ENCODE measurements at places on chromosomes 2 and 18.

DNA sequence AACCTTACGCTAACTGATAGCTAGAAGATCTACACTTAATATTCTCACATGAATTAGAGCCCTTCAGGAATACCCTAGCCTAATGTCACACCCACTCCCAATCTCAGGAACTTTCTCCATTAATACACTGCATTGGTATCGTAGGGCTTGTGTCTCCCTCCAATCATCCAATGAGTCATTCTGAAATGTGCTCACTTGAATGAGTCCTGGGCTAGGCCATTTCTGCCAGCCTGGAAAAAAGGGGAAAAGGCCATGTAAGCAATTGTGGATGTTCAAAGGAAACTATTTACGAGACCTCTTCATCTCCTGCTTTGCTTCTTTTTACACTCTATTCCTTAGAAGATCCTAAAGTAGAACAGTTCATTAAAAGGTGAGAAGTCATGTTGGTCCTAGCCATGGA, 18.8 kb downstream of the ZEB2 start:
- DNase-seq = no peak

DNA sequence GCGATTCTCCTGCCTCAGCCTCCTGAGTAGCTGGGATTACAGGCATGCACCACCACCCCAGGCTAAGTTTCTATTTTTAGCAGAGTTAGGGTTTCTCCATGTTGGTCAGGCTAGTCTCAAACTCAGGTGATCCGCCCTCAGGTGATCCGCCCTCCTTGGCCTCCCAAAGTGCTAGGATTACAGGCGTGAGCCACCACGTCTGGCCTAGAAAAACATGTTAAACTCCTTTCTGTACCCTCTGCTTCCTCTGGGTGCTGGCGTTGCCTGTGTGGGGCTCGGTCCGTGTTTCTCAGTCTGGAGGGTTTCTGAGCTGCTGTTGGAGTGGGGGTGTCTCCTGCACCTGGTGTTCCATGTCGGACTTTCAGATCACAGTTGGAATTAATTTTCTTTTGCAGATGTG, 17.9 kb downstream of the LDLRAD4 start:
- DNase-seq = no peak

GRCh38 chr2:16665748-16666448, at the start of gene CYRIA:
Gene CYRIA, minus strand, starts transcription at chr2:16665834. Its CDS starts 77,715 bp downstream, at chr2:16588119.
- peak; percentile 76 for DNase-seq

DNA sequence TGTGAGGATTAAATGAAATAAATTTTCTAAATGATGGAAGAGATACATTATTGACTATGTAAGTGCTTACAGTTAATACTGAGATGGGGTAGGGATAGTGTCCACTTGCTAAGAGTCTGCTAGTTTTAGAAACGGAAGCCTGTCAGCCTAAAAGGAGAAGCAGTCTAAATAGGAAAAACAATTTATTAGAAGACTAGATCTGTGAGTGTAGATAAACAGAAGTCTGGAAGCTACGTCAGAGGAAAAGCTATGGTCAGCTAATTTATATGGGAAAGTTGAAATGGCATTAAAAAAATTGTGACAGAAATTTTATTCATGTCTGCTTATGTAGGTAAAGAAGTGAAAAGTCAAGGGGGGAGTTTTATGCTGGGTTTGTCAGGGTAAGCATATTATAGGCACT, 1338.4 kb upstream of the CHAC2 start:
- DNase-seq = peak; percentile 7

DNA sequence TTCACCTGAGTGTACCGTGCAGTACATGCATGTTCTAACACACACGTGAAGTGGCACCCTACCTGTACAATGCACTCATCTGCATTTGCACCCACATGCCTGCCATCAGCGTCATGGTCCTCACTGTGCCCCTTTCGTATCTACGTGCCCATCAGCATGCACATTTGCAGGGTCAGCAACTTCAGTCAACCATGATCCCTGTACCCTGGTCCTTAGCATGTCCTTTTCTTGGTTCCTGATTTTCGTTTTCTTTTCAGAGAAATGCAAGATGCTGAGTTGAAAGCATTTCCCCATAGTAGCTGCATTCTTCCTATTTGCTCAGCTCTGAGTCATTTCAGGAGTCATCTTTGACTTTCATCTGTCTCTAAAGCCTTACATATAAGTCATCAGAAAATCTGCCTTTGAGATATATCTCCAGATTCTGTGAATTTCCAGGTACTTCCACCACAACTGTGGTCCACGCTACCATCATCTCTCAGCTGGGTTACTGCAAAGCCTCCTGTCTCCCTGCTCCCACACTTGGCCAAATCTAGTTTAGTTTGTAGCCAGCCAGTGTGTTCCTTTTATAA, 14.7 kb upstream of the PUM2 start:
- DNase-seq = no peak

- peak; percentile 56 for DNase-seq
Observed at GRCh38 chr2:62229082-62229605, 33.2 kb downstream of the B3GNT2 start.

- DNase-seq = no peak
Observed at GRCh38 chr18:36141576-36141975, 11.9 kb downstream of the ELP2 start.

- DNase-seq = peak; percentile 85
Observed at GRCh38 chr2:9170458-9171130, 36.0 kb upstream of the ASAP2 start.

DNA sequence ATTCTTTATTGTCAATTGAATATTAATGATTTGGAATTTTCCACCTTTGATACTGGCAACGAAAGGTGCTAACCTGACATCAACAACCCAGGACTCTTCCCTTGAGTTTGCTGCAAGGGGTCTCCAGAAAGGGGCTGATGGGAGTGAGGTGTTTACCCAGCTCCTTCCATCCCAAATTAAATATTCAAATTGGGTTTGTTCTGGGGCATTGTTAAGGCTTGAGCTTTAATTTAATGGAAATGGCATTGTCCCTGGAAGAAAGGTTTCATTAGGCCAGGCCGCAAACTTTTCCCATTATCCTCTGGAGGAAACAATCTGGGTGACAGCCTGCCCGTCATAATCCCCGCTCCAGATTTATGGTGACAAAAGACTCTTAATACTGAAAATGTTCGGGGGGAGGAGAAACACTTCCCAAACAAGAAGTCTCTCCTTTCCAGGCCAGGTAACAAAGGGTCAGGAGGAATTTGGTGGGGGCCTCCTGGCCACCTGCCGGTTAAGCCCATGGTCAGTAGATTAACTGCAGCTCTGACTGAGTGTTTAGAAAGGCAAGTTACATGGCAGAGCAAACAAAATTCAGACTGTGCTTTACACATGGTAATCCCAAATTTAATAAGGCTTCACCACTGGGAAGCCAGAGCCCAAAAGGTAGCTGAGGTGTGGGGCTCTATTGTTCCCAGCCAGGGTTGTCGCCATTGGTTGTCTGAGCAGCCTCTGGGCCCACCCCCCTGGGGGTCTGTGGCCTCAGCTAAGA, 151.4 kb upstream of the SIX3 start:
- DNase-seq = no peak

GRCh38 chr2:30509716-30510115, 62.7 kb downstream of the LCLAT1 start:
- no peak for DNase-seq

GRCh38 chr2:133885847-133886246, 317.6 kb upstream of the NCKAP5 start:
- DNase-seq = no peak

DNA sequence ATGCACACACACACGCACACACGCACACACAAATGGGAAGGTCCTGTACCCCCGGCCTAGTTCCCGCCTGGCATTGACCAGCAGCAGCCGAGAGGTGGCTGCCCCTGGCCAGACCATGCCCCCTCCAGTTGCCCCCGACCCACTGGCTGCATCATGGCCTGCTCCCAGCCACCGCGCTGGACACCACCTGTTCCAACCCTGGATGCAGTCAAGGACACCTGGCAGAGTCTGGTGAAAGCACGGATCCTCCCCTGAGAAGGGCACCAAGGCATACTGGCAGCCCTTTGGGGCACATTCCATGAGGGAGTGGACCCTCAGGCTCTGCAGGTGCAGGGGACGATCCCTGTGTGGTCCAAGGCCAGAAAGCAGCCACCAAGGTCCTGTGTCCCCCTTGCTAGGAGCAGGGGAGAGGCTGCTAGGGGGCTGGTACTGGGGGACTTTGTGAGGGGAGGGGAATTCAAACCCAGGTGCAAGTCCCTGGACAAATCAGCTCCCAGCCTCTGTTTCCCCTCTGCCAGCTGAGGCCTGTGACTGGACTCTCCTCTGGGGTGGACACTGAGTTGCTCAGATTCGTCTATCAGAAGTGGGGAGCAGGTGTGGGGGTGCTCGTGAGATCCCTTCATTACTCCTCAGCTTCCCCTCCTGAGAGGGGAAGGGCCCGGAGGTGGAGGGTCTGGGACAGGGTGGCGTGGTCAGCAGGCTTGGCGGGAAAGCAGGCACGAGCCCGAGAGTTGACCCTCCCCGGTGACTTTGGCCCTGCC, 3.5 kb downstream of the ESPNL start:
- no peak for DNase-seq

DNA sequence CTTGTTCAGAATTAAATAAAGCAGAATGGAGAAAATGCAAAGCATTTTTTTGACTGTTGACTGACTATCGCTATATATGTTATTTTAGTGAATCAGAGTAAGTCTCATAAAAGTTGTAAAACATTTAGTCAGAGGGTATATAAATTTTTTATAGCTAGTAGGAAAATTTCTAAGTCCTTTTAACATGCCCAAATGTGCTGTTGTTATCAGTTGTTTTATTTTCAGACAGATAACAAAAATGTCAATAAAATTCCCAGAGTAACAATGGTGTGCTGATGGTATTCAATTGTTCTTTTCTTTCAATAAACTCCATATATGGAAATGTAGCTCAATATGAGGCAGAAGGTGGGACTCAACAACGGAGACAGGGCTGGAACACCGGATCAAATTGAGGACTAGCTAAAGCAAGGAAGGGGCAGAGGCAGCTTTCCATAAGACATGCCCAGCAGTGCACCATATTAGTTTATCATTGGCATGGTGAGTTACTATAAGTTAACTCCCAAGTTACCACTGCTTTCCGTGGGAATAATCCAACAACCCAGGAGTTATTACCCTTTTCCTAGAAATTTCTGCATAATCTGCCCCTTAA, 26.6 kb downstream of the GULP1 start:
- no peak for DNase-seq

DNA sequence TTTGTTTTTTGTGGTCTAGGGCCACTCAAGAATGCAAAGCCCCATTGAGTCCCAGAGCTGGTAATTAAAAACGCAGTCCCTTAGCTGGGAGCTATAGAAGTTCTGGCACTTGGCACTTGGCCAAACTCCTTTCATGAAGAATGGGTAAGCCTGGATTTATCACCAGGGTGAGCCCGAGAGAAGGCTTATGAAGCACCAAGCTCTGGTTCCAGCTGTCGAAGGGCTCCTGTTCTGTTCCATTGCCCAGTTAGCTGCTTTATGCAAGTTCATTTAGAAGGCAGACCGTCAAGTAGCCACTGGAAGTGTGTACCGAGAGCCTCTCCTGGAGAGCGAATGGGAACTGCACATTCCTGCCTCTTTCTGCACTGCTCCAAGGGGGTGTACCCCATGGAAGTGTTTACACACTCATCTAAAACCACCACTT, 14.2 kb downstream of the ECEL1 start:
- DNase-seq = peak; percentile 14

- DNase-seq = no peak
Observed at GRCh38 chr2:127358044-127358443, 29.7 kb downstream of the MAP3K2 start.

DNA sequence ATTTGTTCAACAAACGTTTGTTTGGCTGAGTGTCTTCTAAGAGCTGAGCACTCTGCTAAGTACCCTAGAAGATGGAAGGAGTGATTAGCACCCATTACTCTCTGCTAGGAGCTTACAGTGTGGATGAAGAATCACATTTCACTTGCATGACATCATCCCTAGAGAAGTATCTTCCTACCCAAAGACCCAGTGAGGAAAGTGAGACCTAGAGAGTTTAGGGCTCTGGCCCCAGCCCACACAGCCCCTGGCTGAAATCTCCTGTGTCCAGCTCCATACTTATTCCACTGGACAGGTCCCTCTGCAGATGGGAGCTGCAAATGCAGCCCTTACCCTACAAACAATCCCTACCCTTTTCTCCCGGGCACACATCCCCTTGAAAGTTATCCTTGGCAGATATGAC, 26.8 kb upstream of the EPAS1 start:
- no peak for DNase-seq

DNA sequence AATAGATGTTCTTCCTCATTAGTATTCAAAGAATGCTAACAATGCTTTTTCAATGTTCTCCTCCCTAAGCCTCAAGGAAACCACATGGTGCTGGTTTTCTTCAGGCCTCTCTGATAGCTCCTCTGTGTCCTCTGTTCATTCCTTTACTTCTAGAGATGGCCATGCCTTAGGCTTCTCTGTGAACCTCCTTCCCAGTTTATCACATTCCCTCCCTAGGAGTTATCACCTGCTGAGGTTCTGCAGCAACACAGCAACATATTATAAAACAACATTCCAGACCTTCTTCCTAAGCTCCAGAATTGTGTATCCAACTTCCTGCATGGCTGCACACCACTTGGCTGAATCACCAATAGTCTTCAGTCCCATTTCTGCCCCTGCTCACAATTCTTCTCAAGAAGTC, 325.5 kb downstream of the IRS1 start:
- no peak for DNase-seq

- DNase-seq = no peak
Observed at GRCh38 chr2:224412141-224413015, 10.5 kb upstream of the FAM124B start.

DNA sequence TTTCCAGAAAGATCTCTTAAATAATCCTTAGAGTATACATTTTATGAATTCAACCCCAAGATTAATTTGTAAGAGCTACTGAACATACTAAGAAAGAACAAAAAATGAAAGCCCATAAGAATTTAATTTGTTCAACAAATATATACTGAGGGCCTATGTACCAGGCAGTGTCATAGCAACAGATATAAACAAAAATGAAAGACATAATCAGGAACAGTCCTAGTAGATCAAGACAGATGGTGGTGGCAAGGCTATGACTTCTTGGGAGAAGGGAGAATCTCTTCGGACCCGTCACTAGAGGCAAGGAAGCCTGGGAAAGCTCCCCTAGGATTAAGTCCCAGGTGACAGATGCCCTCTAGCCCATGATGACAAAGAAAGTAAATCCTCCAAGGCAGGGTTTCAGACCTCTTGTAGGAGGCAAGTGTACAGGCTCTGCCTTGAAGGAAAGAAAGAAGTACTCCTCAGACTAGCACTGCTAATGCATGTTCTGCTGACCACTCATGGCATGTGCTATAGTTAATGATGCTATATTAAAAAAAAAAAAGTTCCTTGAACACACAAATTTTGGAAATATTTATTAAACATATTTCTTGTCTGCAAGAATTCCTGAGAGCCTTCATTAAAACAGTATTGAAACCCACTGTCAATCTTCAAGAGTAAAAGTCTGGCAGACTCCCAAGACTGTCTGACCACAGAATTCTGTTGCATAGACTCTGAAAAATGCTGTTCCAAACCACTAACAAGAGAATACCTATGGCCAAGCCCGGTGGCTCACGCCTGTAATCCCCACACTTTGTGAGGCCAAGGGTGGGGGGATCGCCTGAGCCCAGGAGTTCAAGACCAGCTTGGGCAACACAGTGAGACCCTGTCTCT, 31.5 kb downstream of the NOL10 start:
- DNase-seq = peak; percentile 40

Data from hematopoietic multipotent progenitor cell treated with erythropoietin and hydrocortisone succinate and interleukin-3 and kit ligand, for 4 days (in vitro differentiated cells).